ENCODE measurements at places on chromosomes 6 and 20.

DNA sequence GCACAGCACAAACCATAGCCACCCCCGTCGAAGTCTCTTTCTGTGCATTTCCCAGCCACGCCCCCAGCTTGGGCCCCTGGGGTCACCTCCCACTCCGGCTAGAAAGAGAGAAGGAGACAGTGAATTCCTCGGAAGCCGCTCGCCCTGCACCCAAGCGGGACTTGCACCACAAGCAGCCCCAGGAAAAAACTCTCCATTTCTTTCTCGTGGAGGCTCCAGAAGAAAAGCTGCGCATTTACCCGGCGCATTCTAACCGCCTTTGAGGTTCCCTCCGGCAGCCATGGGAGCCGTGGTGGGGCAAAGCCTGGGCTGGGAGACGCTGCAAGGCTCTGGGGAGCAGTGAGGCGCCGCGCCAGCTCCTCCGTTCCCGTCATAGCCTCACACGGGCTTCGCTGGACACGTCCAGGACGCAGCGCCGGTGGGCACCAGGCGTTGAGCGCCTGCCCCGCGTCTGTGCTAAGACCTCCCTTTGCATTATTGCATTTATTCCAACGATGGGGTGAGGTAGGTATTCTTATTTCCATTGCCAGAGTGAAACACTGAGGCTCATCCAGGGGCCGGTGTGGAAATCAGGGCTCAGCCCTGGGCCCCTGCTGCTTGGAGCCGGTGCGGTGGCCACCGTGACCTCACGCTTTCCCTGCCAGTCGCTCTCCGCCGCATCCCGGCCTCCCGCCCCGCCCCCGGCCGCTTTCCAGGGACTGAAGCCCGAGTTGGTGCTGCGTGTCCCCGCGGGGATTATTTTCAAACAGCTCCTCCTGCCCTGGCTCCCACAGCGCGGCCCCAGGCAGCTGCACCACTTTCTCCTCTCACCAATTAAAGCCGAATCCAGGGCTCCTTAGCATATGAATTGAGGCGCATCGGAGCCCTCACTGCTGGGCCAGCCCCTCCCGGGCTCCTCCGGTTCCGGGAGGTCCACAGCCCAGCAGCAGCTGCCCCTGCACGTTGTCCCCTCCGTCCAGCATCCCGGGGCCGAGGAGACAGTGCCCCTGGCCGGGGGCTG is 148.3 kb upstream of the AFDN start:
- peaks cover 28% of the 10 kb centered on the region for H3K4me1 ChIP-seq
- H3K36me3 ChIP-seq, result no peaks in the 10 kb centered on the region
- H3K4me3 ChIP-seq, result peak overlapping the region; percentile 40
- DNase-seq, result peak; percentile 71
- H3K27me3 ChIP-seq, result no peaks in the 10 kb centered on the region

DNA sequence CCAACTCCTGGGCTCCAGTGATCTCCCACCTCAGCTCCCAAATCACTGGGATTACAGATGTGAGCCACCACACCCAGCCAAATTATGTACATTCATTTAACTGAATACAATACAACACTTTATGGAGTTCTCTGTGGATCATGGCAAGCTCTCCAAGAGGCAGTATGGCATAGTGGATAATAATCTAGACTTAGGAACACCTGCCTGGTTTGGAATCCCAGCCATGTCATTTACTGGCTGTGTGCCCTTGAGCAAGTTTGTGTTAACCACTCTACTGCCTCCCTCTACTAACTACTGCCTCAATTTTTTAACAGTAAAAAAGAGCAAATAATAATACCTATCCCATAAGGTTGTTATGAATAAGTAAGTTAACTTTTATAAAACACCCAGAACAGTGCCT is 1.9 kb upstream of the ETV7 start:
- H3K27me3 ChIP-seq, result no peaks in the 10 kb centered on the region
- H3K27ac ChIP-seq, result no peak overlapping the region
- H3K4me3 ChIP-seq, result no peak overlapping the region
- H3K36me3 ChIP-seq, result no peaks in the 10 kb centered on the region
- peaks cover 23% of the 10 kb centered on the region for H3K4me1 ChIP-seq
- no peak for DNase-seq

- H3K27me3 ChIP-seq, result no peaks in the 10 kb centered on the region
- H3K4me3 ChIP-seq, result no peak overlapping the region
- no peak for DNase-seq
- no peaks in the 10 kb centered on the region for H3K36me3 ChIP-seq
- no peaks in the 10 kb centered on the region for H3K4me1 ChIP-seq
Observed at GRCh38 chr6:20463396-20463795, 61.7 kb downstream of the E2F3 start.

DNA sequence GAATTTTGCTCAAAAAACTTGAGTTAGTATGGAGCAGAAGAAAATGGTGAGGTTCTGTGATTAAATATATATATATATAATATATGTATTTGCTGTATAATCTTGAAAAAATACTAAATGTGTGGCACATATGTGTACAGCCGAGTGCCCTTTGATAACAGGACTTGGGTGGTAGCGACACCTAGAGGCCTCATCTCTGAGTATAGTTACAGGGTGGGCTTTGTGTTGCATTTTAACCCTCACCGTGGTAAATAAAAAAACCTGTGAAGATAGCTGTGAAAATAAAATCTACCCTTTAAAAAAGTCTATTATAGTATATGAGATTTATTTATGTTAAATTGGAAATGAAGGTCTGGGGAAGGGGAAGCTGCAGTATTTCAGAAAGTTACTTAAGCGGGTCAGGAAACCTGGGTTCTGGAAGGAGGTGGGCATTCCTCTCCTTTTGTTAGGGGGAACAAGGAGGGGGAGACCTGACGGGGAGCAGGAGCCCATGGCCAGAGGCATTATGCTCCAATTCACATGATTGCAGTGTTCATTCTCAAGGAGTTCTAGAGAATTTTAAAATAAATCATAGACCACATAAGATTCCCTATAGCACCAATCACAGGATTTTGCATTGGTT is 82.7 kb downstream of the SH3BGRL2 start:
- DNase-seq, result peak; percentile 52
- H3K27me3 ChIP-seq, result no peaks in the 10 kb centered on the region
- H3K4me1 ChIP-seq, result no peaks in the 10 kb centered on the region

DNA sequence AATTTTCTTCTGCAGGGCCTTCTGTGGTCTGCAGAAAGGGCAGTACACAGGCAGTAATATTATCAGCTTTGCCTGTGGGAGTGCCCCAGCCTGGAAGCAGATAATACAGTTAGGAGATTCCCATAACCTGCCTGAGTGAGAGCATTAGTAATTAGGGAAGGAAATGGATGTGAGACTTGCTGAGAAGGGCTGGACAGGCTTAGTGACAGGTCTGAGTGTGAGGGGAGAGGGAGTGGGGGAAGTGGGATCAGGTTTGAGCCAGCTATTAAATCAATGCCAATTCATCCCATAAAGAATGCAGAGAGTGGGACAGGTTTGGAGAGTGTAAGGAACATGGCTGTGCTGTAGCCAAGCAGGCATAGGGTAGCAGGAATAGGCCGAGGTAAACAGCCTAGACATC is 10.1 kb upstream of the CFAP206 start:
- no peaks in the 10 kb centered on the region for H3K36me3 ChIP-seq
- DNase-seq, result no peak
- no peaks in the 10 kb centered on the region for H3K4me1 ChIP-seq
- no peaks in the 10 kb centered on the region for H3K27me3 ChIP-seq
- H3K27ac ChIP-seq, result no peak overlapping the region
- no peak overlapping the region for H3K4me3 ChIP-seq

GRCh38 chr6:10449751-10450150 is 34.9 kb upstream of the TFAP2A start:
- H3K4me3 ChIP-seq, result no peak overlapping the region
- H3K27me3 ChIP-seq, result peaks cover 38% of the 10 kb centered on the region
- no peaks in the 10 kb centered on the region for H3K36me3 ChIP-seq
- no peaks in the 10 kb centered on the region for H3K4me1 ChIP-seq

DNA sequence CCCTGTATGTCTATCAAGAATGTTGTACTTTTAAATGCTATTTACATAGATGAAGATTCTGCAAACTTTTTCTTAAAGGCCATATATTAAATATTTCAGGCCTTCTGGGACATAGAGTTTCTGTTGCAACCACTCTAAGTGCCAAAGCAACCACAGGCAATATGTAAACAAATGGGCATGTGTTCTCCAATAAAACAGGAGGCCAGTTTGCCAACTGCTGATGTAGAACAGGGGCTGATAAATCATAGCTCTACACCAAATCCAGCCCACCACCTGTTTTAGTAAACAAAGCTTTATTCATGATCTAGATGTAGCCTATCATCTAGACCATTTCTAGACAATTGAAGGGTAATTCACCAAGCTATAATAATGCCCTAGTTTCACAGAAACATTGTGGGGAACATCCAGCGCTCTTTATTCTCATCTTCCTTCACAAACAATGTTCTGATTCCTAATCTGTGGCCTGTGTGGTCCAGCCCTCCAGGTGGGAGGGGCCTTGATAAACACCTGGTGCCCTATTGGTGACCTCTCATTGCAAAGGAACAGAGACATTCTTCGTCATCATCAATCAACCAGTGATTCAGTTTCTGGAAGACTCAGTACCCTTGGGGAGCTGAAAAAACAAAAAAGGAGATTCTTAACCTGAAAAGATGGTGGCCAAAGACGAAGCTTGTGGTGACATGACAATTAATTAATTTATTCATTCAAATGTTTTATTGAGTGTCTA is 80.2 kb downstream of the PREP start:
- peaks cover 5% of the 10 kb centered on the region for H3K4me1 ChIP-seq
- H3K4me3 ChIP-seq, result no peak overlapping the region
- H3K27ac ChIP-seq, result no peak overlapping the region
- H3K27me3 ChIP-seq, result no peaks in the 10 kb centered on the region
- DNase-seq, result no peak

- H3K27me3 ChIP-seq, result no peaks in the 10 kb centered on the region
- no peaks in the 10 kb centered on the region for H3K4me1 ChIP-seq
- H3K36me3 ChIP-seq, result peaks cover 100% of the 10 kb centered on the region
- H3K27ac ChIP-seq, result no peak overlapping the region
Observed at GRCh38 chr20:17946040-17946439, 22.6 kb downstream of the SNX5 start.

- H3K4me1 ChIP-seq, result peaks cover 28% of the 10 kb centered on the region
- no peaks in the 10 kb centered on the region for H3K27me3 ChIP-seq
- DNase-seq, result peak; percentile 47
- no peak overlapping the region for H3K4me3 ChIP-seq
- no peaks in the 10 kb centered on the region for H3K36me3 ChIP-seq
Observed at GRCh38 chr20:17843246-17844132, 125.1 kb downstream of the SNX5 start.
